ENCODE measurements at places on chromosomes 2 and 18.

DNA sequence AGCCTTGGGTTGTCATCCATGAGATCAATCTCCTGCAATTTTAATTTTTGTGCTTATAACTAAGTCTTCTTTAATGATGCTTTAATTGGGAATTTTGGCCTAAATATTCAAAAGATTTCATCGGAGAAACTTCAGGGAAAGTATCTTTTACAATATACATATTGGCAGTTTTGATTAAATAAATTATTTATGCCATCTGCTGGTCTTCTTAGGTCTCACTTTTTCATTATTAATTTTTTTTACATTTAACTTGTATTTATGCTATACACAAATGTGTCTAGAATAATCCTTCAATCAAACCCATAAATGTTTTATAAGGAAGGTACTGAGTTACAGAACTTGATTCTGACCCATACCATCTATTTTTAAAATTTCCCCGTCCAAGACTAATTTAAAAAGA is 95.1 kb upstream of the XPO1 start:
- no peak for DNase-seq

DNA sequence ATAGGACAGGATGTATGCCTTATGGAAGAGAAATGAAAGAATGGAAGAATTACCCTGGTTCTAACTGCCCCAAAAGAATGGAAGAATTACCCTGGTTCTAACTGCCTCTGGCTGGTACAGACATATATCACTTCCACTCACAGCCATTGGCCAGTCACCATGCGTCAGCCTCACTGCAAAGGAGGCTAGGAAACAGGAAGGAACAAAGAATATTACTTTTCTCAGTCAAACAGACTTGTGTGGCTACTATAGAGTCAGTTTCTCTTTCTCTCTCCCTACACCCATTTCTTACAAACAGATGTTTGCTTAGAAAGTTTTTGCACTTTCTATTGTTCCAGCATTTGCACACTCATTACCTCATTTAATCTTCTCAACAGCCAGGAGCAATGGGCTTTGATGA is 1111.1 kb upstream of the KLHL29 start:
- no peak for DNase-seq

GRCh38 chr2:12340164-12340563 is 376.6 kb upstream of the TRIB2 start:
- no peak for DNase-seq

- DNase-seq: no peak
Measured at GRCh38 chr18:48799724-48800315, 150.9 kb downstream of the SMAD7 start.

- DNase-seq: no peak
Measured at GRCh38 chr2:70759446-70759845, 8.6 kb downstream of the ADD2 start.
